ENCODE measurements at places on chromosomes 12 and 14.
A peak's percentile ranks its signal among the peaks of the same experiment; 100 is the strongest.

- no peak for DNase-seq
These were observed 371.8 kb downstream of the BTG1 start for GRCh38 chr12:91773749-91774429.

- peak; percentile 39 for DNase-seq
These were observed 15.4 kb downstream of the PLEKHG3 start for GRCh38 chr14:64719601-64720000.

- no peak for DNase-seq
These were observed 3.8 kb upstream of the KRT85 start for GRCh38 chr12:52370926-52371608.

- DNase-seq, result no peak
These were observed 5.6 kb downstream of the AACS start for GRCh38 chr12:125070661-125071390.

- no peak for DNase-seq
These were observed 171.7 kb downstream of the SLC5A8 start for GRCh38 chr12:101038289-101038871.

GRCh38 chr14:26589925-26590324 is 7.9 kb downstream of the NOVA1 start:
- DNase-seq, result no peak

- no peak for DNase-seq
These were observed 55.7 kb downstream of the TRIM9 start for GRCh38 chr14:51039252-51039651.

DNA sequence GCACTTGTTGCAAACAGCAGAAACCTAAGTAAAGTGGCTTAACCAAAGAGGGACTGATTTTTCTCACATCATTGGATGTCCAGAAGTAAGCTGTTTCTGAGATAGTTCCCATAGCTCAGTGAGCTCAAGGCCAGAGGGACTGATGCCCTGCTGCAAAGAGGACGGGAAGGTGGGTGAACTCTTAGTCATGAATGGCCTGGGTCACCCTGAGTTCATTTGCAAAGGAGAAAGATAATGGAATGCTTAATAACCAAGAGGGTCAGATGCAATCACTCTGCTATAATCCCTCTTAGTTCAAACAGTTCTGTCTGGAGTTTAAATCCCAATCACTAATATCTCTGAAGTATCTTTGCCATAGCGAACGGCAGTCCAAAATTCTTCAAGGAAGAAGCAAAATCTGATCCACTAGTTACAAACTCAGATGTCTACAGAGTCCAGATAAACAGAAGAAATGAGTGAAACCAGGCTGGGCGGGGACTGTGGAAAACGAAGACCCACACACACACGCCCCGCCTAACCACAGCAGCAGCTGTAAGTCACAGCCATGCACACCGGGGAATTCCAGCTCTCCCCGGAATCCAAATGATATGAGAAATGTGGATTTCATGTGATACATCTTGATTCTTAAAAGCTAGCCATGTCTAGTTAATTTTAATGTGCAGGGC is 289.5 kb downstream of the TMEM132D start:
- DNase-seq, result no peak

All from islet precursor cell (in vitro differentiated cells).